ENCODE measurements at places on chromosomes 13 and 19.

- DNase-seq, result peak; percentile 73
These were observed 38.3 kb downstream of the TMED1 start for GRCh38 chr19:10797541-10798256.

GRCh38 chr13:32932376-32932775 is 83.8 kb upstream of the KL start:
- no peak for DNase-seq

DNA sequence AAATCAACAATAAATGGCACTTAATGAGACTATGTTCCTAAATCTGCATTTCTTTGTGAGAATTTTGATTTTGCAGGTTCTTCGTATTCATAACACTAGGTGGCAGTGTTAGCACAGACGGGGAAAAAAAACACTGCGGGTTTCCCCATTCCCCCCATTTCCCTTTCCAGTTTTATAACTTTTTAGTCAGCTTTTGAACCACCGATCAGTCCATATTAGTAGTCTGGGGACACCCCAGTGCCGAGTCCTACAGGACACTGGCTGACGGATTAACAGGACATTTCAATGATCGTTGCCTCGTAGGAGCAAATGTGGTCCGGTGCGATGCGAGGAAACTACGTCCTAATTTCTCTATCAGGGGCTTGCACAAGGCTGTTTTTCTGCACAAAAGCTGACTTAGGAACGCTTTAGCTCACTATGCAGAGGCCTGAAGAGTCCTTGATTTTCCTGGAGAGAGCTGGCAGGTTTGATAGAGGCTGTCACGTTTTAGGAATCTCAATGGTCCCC is 234.3 kb downstream of the LMO7 start:
- DNase-seq, result peak; percentile 10

- DNase-seq, result no peak
These were observed 2860.6 kb upstream of the PCDH20 start for GRCh38 chr13:64276232-64276631.
